SK-N-MC (cell line): ENCODE measurements at places on chromosomes 13 and 19.

GRCh38 chr19:1826557-1827521 lies 14.8 kb upstream of the ATP8B3 start:
- no peak for DNase-seq

- no peak for DNase-seq
Observed at GRCh38 chr19:1287354-1288225, 1.9 kb downstream of the EFNA2 start.

GRCh38 chr13:96338030-96338429 lies 248.1 kb downstream of the HS6ST3 start:
- DNase-seq, result no peak

DNA sequence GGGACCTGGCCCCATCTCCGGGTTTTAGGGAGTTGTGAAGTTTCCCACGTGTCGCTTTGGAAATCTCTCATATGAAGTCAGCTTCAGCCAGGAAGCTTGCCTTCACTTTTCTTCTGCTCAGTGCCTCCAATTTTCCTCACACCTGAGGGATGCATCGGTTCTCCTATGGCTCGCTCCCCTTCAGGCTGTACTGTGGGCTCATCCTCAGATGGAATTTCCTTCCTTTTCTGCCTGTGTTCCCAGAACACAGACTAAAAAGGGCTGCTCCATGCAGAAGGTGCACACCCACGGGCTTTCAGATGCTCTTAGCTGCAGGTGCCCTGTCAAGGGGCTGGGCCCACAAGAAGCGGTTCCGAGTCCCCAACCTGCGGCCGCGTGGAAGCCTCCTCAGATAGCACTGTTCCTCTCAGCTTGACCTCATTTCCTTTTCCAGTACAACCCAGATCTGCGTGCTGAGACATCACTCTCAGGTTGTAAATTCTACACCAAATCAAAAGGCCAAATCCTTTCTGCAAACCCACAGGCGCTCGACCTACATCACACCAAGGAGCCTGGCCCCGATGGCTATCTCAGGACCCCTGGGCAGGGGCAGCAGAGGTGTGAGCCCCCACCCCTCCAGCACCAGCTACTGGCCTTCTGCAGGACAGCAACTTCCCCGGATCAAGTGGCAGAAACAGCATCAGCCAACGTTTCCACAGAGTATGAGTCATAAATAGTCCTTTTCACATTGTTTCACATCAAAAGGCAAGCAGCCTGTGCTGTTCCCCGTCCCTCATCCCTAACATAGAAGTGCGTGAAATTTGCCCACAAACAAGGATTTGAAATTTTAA lies 275.9 kb downstream of the ZNF536 start:
- no peak for DNase-seq

DNA sequence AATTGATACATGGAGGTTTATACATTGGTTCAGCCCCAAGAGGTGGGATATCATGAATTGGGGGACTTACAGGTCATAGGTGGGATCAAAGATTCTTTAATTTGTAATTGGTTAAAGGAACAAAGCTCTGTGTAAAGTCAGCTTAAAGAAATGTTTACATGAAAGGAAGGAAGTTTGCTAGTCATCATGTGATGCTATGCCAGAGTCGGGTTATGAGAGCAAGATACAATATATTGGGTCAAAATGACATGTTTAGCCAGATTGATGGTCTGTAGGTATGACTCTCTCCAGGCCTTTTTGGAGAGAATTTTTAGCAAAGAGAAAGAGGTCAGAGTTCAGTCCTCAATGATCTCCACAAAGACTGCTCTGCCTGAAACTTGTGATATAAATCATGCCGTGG lies 5.3 kb upstream of the CYSLTR2 start:
- DNase-seq, result no peak

DNA sequence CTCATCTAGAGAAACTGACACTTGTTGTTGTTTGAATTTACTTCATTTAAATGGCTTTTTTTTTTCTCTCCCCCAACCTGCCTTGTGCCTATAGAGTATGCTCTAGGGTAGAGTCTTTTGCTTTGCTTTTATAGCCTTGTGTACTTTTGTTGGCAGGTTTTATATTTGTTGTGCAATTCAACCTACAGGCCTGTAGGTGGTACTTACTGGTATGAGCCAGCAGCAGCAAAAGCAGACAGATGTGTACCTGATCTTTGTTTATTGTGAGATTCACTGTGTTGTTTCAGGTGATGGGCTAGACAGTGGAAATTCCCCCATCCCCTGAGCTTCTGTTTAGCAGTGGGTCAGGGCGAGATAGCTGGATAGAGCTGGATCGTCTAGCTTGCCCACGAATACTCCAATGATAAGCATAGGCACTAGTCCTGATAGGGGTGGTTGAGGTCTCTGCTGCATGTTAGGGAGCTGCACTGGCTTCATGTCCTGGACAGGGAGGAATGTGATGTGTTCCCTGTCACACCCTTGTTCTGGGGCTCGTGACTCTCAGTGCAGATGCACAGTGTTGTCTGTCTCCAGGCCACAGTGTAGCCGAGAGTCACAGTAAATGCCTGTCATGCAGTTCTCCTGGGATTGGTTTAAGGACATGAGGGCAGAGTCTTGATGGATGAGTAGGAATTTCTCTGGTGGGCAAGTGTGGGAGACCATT lies 21.3 kb downstream of the DNAJC3 start:
- DNase-seq, result no peak
